AG08395 (cell line): ENCODE measurements at places on chromosomes 7 and 10.

GRCh38 chr10:43576062-43576461 lies 1.6 kb upstream of the ZNF239 start:
- DNase-seq, result no peak

- no peak for DNase-seq
Observed at GRCh38 chr10:13991353-13991752, 339.4 kb downstream of the FRMD4A start.

GRCh38 chr7:116331020-116331419 lies 120.7 kb downstream of the TES start:
- peak; percentile 47 for DNase-seq

DNA sequence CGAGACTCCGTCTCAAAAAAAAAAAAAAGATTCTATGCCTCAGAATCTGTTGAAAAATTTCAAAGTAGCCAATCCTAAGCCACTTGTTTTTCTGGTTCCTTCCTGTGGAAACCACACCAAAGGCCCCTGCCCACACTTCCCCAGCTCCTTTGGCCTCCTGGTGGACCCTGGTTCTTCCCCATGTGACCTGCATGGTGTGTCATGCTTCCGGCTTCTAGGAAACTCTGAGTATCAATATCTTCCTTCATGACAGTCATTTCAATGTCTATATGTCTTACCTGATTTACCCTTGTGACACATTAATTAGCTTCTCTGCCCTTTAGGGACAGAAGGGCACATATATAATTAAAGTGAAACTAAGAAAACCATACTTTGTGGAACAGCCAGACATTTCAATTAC lies 80.4 kb upstream of the GRB10 start:
- no peak for DNase-seq

- DNase-seq, result no peak
Observed at GRCh38 chr7:106022193-106022821, 59.2 kb downstream of the CDHR3 start.

- no peak for DNase-seq
Observed at GRCh38 chr7:127114742-127115265, 137.9 kb downstream of the GRM8 start.

GRCh38 chr7:67990716-67991115 lies 994.1 kb downstream of the TYW1 start:
- DNase-seq, result no peak

GRCh38 chr10:23643111-23643780 lies 204.4 kb downstream of the OTUD1 start:
- DNase-seq, result no peak

- DNase-seq, result no peak
Observed at GRCh38 chr7:115941703-115942268, 88.8 kb downstream of the TFEC start.

DNA sequence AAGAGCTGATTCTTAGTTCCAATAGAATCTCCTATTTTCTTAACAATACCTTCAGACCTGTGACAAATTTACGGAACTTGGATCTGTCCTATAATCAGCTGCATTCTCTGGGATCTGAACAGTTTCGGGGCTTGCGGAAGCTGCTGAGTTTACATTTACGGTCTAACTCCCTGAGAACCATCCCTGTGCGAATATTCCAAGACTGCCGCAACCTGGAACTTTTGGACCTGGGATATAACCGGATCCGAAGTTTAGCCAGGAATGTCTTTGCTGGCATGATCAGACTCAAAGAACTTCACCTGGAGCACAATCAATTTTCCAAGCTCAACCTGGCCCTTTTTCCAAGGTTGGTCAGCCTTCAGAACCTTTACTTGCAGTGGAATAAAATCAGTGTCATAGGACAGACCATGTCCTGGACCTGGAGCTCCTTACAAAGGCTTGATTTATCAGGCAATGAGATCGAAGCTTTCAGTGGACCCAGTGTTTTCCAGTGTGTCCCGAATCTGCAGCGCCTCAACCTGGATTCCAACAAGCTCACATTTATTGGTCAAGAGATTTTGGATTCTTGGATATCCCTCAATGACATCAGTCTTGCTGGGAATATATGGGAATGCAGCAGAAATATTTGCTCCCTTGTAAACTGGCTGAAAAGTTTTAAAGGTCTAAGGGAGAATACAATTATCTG lies 1.6 kb downstream of the LRRTM3 start:
- no peak for DNase-seq
